ENCODE measurements at places on chromosomes 2 and 18.

DNA sequence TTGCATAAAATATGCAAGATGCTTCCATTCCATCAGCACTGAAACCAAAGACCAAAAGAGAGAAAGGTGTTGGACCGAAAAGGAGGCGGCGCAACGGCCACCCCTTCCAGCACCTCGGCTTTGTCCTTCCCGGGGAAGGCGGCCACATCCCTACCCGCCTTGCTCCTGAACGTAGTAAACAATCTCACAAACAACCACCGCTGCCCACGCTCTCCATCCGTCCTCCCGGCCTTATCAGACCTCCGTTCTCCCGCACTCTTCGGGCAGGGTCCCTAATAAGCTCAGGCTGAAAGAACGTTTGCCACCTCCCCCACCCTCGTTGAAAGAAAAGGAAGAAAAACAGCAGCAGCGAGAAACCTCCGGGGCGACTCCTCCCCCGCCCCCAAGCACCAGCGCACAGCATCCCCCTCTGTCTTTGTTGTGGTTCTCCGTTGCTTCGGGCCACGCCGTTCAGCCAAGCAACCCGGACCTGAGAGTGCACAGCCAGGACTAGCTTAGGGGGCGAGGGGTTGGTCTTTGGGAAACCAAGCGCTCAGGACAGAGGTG is 4.4 kb downstream of the EVX2 start:
- DNase-seq, result peak; percentile 40

DNA sequence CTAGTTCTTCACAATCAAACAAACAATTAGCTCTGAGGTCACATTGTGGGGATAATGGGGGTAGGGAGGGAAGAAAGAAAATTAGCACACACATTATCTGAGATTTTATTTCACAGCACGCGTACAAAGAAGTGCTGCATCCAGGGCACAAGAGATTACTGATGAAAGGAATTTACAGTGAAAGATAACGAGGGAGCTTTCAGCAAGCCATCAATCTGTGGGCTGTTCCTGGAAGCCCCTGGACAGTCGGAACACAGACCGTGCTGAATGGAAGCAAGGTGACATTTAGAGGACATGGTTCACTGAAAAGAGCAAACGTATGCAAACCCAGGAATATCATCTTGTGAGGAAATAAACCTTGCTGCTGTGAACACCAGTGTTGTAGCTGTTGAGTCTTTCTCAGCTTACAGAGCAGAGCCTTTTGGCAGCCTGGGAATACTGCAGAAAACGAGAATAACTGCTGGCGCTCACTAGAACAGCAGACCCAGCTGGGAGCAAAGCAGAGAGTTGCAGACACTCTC is 63.2 kb downstream of the SCG2 start:
- peak; percentile 70 for DNase-seq

GRCh38 chr2:148989882-148990493 is 48.5 kb upstream of the LYPD6B start:
- DNase-seq, result peak; percentile 64

GRCh38 chr2:210092791-210093190 is 78.4 kb downstream of the KANSL1L start:
- no peak for DNase-seq

GRCh38 chr18:61551586-61551985 is 218.4 kb downstream of the CDH20 start:
- DNase-seq, result peak; percentile 67

- DNase-seq, result no peak
Measured at GRCh38 chr2:144439993-144440392, 79.9 kb downstream of the ZEB2 start.

- DNase-seq, result no peak
Measured at GRCh38 chr2:45510701-45511420, 100.2 kb downstream of the SRBD1 start.

GRCh38 chr2:136025057-136025973 is 39.9 kb upstream of the DARS1 start:
- peak; percentile 83 for DNase-seq

- DNase-seq, result no peak
Measured at GRCh38 chr2:69306393-69306821, 80.6 kb downstream of the GFPT1 start.

DNA sequence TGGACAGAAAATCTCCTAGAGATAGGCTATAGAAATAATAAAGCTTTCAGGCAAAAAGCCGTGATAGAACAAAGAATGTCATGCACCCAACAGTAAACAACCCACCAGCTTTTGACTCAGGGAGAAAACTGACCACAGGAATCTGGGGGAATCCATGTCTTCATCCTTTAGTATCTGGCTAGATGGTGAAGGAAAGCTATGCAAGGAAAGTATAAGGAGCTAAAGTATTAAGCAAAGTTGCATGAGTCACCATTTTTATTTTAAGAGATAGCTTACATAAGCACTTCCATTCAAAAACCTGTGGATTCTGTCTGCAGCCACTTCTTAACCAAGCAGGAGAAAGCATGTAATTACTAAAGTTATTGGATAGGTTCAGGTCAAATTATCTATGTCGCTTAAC is 363.8 kb downstream of the LRP1B start:
- DNase-seq, result no peak

GRCh38 chr18:6741232-6741663 is 11.7 kb downstream of the ARHGAP28 start:
- no peak for DNase-seq

DNA sequence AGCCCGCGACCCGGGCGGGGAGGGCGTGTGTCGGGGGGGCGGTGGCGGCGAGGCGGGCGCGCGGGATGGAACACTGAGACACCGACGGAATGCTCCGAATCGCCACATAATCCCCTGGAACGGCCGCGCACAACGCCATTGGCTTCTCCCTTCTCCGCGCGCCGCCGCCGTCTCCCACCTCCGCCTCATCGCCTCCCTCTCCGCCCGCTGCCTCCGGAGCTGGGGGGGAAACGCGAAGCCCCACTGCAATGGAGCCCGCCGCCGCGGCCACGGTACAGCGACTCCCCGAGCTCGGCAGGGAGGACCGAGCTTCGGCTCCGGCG is at the start of gene PHLPP1:
PHLPP1 (plus strand) TSS at position 106 of the 323 bp plus-strand sequence; CDS start at position 249, 143 bp downstream.
- DNase-seq, result no peak

DNA sequence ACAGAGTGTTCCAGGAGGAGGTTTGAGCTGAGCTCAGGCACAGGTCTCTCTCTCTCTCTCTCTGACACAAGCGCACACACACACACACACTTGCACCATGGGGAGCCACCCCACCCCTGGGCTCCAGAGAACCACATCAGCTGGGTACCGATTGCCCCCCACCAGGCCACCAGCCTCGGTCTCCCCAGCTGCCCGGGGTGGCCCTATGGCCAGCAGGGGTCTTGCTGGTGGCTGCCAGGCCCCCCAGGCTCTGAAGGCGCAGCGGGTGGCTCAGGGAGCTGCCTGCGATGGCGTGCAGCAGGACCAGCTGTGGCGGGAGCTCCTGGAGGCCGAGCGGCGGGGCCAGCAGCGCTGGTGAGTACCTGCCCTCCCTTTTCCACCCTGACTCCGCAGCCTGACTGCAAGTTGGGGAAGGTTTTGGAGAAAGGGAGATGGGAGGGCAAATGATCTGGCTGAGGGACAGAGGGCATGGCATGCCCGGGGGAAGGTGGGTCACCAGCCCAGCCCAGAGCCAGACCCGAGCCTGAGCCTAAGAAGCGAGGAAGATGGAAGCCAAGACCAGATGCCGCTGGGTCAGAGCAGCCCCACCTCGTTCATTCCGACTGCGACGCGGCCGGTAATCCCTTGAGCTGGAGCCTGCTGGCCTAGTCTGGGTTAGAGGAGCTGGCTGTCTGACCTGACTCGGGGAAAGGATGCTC is 21.9 kb upstream of the SLC66A3 start:
- no peak for DNase-seq

- no peak for DNase-seq
Measured at GRCh38 chr2:29068513-29068912, 5.8 kb downstream of the PCARE start.

Measured in NCI-H774 (cell line).